ENCODE measurements at places on chromosomes 4 and X.
A peak's percentile ranks its signal among the peaks of the same experiment; 100 is the strongest.

DNA sequence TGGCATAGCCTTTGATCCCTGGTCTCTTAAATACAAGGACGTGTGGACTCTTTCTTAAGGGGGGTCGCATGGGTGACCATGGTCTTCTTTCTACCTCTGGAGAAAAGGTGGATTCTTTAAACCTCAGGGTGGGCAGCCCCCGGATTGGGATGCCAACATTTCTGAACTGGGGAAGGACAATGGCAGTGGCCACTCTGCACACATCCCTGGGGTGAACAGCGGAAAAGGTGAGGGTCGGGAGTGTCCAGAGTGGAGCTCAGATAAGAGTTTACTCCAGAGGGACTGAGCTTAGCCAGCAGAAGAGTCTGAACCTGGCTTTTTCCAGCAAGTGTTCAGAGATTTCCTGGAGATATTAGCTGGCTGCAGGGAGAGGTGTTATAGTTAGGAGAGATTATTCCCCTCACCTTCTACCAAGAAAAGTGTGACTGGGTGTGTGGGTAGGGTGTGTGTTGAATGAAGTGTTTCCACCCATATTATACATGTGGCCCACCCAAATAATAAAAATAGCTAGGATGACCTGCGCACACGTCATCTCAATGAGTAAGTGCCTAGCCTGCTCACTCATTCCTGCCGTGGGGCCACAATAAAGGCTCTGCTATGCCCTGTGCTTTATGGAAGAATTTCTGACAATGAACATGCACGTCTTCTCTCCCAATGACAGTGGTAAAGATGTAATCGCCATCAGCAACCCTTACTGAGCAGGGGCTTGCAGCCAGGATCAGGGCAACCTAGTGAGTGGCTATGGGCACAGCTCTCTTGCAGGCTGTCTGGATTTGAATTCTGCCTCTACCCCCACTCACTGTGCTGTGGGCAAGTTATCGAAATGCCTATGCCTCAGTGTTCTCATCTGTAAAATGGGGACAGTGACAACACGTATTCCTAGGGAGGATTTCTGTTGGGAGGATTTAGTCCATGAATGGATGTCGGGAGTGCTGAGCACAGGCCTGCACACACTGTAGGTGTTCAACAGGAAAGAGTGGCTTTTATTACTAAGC lies 76.6 kb downstream of the SLC2A9 start:
- DNase-seq = no peak

DNA sequence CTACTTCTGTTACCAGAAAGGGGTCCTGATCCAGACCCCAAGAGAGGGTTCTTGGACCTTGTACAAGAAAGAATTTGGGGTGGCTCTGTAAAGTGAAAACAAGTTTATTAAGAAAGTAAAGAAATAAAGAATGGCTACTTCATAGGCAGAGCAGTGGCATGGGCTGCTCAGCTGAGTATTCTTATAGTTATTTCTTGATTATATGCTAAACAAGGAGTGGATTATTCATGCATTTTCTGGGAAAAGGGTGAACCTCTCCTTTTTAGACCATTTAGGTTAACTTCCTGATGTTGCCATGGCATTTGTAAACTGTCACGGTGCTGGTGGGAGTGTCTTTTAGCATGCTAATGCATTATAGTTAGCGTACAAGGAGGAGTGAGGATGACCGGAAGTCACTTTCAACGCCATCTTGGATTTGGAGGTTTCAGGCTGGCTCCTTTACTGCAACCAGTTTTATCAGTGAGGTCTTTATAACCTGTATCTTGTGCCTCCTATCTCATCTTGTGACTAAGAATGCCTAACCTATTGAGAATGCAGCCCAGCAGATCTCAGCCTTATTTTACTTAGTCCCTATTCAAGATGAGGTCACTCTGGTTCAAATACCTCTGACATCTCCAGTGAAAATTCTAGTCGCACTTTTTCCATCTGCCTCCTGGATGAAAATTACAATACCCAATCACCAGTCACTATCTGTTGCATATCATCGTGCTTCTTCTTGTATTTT lies 15.5 kb upstream of the TDO2 start:
- no peak for DNase-seq

GRCh38 chr4:24646798-24647460 lies 62.6 kb upstream of the DHX15 start:
- DNase-seq = no peak

GRCh38 chr4:74950200-74950599 lies 17.3 kb downstream of the PARM1 start:
- DNase-seq = no peak

- DNase-seq = no peak
Observed at GRCh38 chr4:88629826-88630225, 37.5 kb downstream of the HERC3 start.

DNA sequence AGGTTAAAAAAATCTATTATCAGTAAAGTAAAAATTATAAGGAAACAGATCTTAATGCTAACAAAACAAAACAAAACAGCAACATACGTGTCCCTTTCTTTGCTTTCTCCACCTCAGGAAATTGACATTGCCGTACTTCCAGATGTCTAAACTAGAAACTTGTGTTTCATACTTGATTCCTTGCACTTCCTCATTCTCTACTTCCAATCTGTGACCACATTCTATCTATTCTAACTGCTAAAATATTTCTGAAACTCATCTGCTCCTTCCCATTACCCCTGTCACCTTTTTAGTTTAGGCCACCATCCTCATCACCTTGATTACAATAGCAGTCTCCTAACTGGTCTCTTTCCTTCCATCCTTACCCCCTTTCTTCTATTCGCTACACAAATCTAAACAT lies 22.5 kb upstream of the RPA4 start:
- DNase-seq = no peak

DNA sequence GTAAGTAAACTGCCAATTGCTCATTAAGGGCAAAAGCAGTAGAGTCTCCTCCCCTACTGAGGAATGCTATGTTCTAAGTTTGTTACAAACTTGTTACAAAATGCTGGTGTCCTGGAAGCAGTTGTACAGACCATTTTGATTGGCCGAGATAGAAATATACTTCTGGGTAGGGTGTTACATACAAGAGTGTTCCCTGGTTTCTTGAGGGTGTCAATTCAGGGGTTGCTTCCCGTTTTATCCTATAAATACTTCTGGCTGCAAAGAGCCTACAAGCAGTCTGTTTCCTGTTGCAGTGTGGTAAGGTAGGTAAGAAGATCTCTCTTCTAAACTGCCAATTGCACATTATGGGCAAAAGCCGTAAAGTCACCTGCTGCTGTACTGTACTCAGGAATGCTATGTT lies 5.7 kb downstream of the TRPC5OS start:
- no peak for DNase-seq

- no peak for DNase-seq
Observed at GRCh38 chrX:9627922-9628321, 137.7 kb downstream of the GPR143 start.

DNA sequence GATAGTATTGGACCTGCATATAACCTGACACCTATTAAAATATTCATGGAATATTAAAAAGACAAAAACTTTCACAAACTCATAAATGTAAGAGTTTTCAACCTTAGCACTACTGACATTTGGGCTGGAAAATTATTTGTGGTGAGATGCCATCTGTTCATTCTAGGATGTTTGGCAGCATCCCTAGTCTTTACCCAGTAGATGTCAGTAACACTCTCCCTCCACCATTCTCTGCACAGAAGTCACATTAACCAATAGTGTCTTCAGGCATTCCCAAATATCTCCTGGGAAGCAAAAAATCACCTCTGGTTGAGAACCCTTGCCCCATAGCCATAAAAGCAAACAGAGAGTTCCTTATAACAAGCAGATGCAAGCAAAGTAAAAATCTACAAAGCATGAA lies 41.4 kb upstream of the NDST4 start:
- DNase-seq = no peak

DNA sequence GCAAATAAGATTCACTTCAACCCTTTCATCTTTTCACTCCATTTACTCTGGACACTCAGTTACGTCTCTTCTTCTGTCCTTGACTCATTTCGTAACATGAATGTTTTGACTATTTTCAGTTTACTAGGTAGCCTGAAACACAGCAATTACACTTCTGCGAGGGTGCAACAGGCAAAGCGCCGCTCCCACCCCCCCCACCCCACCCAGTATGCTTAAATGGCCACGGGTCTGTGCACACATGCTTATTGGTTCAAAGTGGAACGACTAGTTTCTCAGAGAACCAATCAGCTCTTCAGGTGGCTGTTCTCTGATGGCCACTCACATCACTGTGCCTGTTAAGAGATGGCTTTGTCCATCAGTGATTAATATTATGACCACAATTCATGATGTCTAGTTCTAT lies 3.5 kb downstream of the BEND4 start:
- DNase-seq = no peak

- DNase-seq = no peak
Observed at GRCh38 chr4:80362578-80363181, 27.1 kb downstream of the CFAP299 start.

GRCh38 chr4:98377559-98377958 lies 116.4 kb downstream of the RAP1GDS1 start:
- DNase-seq = no peak

GRCh38 chr4:152189451-152190179 lies 346.3 kb downstream of the FBXW7 start:
- DNase-seq = no peak

DNA sequence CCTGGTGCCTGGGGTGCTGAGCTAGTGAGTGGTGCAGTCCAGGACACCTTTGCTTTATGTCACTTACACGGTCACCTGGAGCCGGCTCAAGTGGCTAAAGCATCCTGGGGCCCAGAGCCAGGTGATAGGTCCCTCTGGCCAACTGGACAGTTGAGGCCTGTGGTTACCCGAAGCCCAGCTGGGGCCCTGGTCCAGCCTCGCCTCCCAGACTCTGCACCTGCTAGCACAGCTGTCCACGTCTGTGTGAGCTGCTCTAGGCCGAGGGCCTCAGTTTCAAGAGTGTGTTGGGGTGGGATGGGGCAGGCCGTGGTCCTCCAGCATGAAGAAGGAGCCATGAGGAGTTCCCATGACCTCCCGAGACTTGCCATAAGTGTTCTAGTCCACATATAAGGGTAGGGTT lies 7.7 kb upstream of the ADD1 start:
- DNase-seq = no peak

DNA sequence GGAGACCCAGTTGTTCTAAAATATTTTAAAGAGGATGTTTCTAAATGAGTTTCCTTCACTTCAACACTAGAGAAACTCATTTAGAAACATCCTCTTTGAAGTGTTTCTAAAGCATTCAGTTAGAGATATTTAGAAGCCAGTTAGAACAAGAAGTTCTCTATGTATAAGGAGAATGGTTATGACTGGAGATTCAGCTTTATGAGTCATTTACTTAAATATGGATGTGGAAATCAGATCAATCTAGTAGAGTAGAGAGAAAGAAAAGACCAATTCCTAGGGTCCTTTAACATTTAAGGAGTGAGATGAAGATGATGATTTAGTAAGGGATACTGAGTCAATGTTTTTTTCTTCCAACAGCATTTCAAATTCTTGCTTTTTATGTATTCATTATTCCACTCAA lies 234.1 kb downstream of the GRXCR1 start:
- no peak for DNase-seq

GRCh38 chr4:76949276-76950051 lies at the start of gene SEPTIN11:
Gene SEPTIN11, plus strand, starts transcription at chr4:76949752. Its CDS starts 152 bp downstream, at chr4:76949904.
- DNase-seq = peak; percentile 53

- no peak for DNase-seq
Observed at GRCh38 chr4:158590306-158590705, 68.6 kb downstream of the RXFP1 start.

Measured in esophagus squamous epithelium (tissue), 5 donors.